ENCODE measurements at places on chromosomes 13 and 19.

DNA sequence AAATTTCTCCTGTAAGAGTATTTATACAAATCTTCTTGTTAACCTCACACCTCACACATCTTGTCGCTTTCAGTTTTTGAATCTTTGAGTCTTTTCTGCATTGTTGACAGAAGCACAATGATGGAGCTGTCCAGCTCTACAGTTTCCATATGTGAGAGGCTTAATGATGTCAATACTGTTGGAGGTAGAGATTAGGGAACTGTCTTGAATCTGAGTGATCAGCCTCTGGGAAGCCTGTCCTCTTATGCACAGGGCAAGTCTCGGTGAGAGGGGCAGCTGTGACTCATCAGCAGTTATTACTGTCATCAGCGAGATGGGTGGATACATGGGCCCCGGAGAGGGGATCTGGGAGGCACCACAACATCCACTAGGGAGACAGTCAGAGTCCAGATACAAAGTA, 4.6 kb upstream of the ITGBL1 start:
- no peak for DNase-seq

DNA sequence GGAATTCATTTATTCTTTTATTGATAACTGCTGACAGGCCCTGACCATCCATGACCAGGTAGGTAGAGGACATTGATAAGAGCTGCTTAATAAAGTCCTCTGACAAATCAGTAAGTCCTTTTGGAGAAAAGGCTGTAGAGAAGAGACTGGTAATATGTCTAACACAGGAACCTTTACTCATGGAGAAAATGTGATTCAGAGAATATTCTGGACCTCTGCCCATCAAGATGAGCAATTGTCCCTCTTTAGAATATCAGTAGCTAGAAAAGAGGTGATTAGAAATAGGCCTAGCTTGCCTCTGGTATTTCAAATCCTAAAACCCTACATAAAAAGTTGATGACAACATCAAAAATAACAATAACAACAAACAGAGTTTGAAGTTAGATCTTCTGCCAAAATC, 642.3 kb downstream of the TBC1D4 start:
- DNase-seq = no peak

DNA sequence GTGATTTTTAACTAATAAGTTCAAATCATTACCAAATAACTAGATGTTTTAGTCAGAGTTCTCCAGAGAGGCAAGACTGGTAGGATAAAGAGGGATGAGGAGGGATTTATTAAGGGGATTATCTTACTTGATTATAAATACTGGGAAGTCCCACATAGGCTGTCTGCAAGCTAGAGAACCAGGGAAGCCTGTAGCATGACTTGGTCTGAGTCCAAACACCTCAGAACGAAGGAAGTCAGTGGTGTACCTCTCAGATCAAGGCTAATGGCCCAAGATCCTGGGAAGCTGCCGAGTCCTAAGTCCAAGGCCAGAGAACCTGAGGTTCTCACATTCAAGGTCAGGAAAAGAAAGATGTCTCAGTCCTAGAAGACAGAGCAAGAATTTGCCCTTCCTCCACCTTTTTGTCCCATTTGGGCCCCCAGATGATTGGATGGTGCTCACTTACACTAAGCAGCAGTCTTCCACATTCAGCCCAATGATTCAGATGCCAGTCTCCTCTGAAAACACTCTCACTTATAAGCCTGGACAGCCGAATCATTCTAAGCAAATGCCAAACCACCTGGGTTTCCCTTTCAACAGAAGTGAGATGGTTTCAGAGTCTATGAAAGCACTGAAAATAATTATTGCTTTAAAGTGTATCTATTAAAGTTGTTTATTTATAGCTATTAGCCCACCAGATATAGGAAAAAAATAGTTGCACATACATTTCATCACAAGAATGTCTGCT, 1599.2 kb downstream of the OLFM4 start:
- DNase-seq = no peak

- no peak for DNase-seq
Measured at GRCh38 chr13:77715233-77715891, 17.9 kb downstream of the SLAIN1 start.

DNA sequence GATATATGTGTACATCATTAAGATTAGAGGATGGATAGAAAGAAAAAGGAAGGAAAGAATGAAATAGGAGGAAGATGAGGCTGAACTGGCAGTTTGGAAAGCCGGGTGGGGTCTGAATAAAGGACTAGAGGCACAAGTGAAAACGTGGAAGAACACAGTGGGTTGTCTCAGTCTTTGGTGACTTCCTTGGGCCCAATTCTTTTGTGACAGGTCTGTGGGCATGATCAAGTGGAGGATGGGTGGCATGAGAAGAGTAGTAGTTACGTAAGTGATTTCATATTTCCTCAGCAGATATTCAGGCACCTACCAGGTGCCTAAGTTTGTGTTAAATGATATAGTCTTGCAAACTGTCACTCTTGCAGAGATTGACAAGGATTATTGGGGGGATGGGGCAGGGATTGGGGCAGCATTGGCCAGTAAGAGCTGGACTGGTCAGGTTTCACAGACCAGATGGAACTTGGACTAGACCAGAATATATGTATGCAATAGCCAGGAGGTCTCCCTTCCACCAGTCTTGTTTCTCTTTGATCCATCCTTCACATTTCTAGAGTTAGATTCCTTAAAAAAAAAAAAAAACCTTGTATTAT, 2.7 kb downstream of the TPP2 start:
- peak; percentile 15 for DNase-seq

All from hematopoietic multipotent progenitor cell treated with erythropoietin and hydrocortisone succinate and interleukin-3 and kit ligand, for 4 days (in vitro differentiated cells).